Stimulated activated CD4-positive, alpha-beta T cell treated with anti-CD3 and anti-CD28 coated beads, Interleukin-2, amount 100 ng/mL, for 48 hours (primary cell): ENCODE measurements at places on chromosomes 16 and 17.
A peak's percentile ranks its signal among the peaks of the same experiment; 100 is the strongest.

GRCh38 chr16:88881675-88882357, 15.4 kb upstream of the PABPN1L start:
- no peak for DNase-seq

DNA sequence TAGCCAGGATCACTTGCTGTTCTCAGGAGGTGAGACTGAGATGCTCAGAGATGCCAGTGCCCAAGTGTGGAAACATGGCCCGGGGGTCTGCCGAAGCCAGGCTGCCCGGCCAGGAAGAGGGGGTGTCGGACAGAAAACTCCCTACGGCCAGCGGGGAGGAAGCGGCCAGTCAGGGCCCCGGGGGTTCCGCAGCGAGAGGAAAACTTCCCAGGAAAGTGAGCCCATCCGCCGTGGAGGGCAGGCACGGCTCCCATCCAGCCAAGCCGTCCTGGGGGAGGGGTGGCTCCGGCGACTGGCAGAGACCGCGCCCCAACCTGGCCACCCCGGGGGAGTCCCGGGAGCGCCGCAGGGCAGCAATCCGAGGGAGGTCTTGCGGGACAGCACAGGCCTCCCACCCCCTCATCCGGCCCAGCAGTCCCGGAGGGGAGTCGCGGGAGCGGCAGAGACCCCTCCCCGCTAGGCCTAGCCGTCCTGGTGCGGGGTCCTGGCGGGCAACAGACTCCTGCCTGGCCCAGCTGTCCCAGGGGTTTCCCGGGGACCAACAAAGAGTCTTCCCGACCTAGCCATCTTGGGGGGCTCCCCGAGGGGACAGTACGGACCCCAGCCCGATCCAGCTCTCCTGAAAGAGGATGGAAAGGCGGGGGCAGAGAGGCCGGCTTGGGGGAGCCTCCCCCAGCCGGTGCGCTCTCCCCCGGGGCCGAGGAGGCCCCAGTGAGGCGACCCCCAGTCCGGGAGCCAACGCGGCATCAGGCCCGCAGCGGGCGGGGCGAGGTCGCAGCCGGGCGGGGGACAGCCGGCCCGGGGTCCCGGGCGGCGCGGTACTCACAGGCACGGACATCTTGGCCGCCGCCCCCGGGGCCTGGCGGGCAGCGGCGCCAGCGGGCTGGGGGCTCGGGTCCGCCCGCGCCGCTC, 13.8 kb upstream of the BCAR1 start:
- DNase-seq, result no peak

DNA sequence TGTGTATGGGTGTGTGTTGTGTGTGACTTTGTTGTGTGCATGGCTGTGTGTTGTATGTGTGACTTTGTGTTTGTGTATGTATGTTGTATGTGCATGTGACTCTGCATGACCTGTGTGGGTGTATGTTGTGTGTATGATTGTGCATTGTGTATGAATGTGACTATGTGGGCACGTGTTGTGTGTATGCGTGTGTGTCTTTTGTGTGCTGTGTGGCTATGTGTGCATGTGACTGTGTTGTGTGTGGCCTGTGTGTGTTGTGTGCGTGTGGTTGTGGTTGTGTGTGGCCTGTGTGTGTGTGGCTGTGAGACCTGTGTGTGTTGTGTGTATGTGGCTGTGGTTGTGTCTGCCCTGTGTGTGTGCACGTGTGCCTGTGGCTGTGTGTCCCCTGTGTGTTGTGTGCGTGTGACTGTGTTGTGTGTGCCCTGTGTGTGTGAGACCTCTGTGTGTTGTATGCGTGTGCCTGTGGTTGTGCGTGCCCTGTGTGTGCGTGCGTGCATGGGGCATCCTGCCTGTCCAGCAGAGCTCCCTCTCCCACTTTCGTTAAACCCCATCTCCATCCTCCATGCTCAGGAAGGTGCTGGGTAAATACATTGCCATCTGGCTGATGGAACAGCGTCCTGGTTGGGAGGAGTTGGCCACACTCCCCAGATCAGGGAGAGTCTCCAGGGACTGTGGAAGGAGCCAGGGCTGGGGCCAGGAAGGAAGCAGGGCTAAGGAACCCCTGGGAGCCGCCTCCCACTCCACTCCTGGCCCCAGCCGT, 90.1 kb upstream of the GSE1 start:
- no peak for DNase-seq

- peak; percentile 64 for DNase-seq
Observed at GRCh38 chr16:88785106-88785924, at the start of gene PIEZO1. TSS of gene PIEZO1 (minus strand) at chr16:88785220. CDS start at chr16:88784964, 256 bp downstream.

GRCh38 chr17:29212681-29213121, 32.5 kb upstream of the MYO18A start:
- DNase-seq, result no peak

DNA sequence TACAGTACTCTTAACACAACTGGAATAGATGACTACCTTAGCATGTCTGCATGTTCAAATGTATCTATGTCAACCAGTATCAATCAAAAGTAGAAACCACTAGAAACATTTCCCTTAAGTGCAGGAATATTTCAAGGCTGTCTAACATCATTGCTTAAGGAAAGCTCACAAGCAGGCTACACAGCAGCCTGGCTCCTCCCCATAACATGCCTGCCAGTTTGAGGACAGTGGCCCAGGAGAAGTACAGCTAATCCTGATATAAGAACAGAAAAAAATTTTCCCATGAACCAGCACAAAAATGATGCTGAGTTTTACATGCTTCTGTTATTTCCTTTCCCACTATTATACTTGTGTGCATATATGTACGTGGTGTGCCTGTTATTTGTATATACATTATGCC, 175.1 kb downstream of the MYO1D start:
- no peak for DNase-seq

- DNase-seq, result no peak
Observed at GRCh38 chr17:80722661-80723060, 178.0 kb downstream of the RPTOR start.

DNA sequence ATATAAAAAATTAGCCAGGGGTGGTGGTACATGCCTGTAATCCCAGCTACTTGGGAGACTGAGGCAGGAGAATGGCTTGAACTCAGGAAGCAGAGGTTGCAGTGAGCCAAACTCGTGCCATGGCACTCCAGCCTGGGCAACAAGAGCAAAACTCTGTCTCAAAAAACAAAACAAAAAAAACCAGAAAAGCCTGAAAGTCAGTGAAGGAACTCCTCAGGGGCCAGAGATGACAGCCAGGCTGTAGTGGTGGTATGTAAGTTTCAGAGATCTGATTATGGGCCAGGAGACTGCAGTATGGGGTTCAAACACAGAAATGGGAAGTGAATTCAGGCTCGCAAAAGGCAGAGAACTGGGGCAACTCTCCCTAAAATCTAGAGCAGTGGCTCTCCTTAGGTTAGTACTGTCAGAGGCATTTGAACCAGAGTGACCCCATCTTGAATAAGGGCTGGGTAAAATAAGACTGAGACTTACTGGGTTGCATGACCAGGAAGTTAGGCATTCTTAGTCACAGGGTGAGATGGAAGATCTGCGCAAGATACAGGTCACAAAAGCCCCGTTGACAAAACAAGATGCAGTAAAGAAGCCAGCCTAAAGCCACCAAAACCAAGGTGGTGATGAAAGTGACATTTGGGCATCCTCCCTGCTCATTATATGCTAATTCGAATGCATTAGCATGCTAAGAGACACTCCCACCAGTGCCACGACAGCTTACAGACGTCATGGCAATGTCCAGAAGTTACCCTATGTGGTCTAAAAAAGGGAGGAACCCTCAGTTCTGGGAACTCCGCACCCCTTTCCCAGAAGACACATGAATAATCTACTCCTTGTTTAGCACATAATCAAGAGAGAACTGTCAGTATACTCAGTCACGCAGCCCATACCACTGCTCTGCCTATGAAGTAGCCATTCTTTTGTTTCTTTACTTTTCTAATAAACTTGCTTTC, 120.2 kb upstream of the XYLT1 start:
- peak; percentile 41 for DNase-seq

DNA sequence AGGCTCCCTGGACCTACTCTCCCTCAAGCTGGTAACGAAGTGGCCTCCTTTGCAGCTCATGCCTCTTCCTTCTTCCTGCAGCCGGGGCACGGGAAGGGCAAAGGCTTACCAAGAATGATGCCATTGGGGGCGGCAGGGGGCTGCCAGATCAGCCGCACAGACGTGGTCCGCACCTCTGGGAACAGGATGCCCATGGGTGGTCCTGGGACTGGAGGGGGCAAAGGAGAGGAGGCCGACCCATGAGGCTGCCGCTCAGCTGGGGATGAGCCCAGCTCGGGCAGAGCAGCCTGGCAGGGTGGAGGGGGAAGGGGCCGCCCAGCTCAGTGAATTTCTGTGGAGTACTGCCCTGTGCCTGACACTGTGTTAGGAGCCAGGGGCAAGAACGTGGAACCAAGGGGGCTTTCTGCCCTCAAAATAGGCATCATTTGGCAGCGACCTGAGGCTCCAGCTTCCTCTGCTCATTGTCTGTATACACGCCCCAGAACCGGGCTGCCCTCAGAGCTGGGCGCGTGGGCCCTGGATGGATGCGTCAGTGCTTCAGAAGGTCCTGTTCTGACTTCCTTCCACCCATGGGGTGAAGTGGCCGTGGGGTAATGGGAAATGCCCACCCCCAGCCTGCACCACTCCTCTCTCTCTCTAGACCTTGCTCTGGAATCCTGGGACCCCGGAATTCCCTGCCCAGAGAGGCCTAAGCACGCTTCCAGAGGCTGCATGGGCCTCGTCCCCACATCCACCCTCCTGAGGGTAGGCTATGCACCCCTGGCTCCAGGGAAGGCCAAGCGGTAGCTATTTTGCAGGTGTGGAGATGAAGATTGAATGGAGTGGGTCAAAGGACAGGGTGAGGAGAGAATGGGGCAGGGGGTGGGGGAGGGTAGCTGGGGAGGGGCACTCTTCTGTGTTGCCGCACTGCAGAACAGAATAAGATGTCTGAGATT, 79.8 kb upstream of the CDC42EP4 start:
- no peak for DNase-seq

- no peak for DNase-seq
Observed at GRCh38 chr17:40123811-40124114, 2.0 kb downstream of the MSL1 start.

DNA sequence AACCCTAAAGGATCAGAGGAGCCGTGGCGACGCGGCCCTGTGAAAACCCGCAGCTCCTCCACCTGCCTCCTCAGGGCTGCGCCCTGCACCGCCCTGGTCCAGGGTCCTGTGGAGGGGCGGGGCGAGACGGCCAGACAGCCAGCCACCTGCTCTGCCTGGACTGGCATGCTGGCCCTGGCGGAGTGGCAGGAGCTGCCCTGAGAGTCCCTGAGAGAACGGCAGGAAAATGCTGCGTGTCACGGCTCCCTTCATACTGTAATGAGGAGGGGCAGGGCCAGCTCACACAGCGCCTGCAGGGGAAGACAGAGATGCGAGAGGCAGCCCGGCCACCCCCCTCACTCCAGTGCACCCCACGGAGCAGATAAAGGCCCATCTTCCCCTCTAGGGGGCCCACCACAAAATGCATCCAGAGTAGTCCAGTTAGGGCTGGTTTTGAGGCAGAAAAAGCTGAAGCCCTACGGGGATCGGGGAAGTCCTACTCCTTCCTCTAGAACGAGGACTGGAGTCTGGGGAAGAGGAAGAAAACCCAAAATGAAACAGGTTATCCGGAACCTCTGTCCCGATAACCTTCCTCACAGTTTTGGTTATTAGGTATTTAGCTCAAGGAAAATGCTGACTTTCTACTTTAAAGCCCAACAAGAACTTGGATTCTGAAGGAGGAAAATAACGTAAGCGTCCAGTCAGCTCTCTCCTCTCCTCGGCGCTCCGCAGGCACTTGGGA, 97.6 kb upstream of the DNAH17 start:
- DNase-seq, result no peak
